ENCODE measurements at places on chromosomes 5 and 9.
A peak's percentile ranks its signal among the peaks of the same experiment; 100 is the strongest.

DNA sequence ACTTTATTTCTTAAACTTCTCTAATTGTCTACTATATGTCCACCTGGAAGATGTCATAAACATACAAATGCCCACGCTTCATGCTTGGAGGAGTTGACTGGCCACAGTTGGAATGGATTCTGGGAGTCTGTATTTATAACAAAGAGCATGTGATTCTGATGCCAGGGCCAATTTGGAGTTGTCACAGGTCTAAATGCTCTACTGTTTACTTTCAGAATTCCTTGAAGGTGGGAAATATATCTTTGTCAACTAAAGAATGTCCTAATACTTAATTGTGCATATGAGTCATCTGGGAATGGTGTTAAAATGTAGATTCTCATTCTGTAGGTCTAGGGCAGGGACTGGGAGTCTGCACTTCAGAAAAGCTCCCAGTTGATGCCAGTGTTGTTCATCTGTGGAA, 196.1 kb downstream of the ANXA1 start:
- no peak for DNase-seq

- no peak for DNase-seq
These were observed 38.2 kb upstream of the BTNL3 start for GRCh38 chr5:180950291-180950949.

- peak; percentile 55 for DNase-seq
These were observed 20.8 kb downstream of the IFNB1 start for GRCh38 chr9:21056931-21057330.

- no peak for DNase-seq
These were observed 201.0 kb downstream of the WDR70 start for GRCh38 chr5:37580106-37580505.

All from astrocyte of the spinal cord (primary cell).